ENCODE measurements at places on chromosomes 6 and 20. TPM values are rescaled to one million over a fixed set of nuclear protein-coding genes. Genes with fewer than 3 reads are reported as not detected.

GRCh38 chr20:31595654-31596411 lies 9.3 kb upstream of the ID1 start:
- peak; percentile 95 for DNase-seq

GRCh38 chr20:34806255-34806654 lies 19.2 kb downstream of the NCOA6 start:
- DNase-seq: no peak

GRCh38 chr20:11170565-11170964 lies 496.8 kb upstream of the JAG1 start:
- DNase-seq: no peak

Gene OR14J1
- not detected for polyA plus RNA-seq

- DNase-seq: no peak
Observed at GRCh38 chr6:137349856-137350830, 131.0 kb upstream of the IFNGR1 start.

Gene BMP5
- polyA plus RNA-seq: 0.04 TPM

- DNase-seq: no peak
Observed at GRCh38 chr20:60540591-60540990, 582.4 kb downstream of the CDH26 start.

Gene TMEM14C
- polyA plus RNA-seq: 152 TPM

GRCh38 chr20:61875221-61875885 lies 190.3 kb downstream of the TAF4 start:
- no peak for DNase-seq

- DNase-seq: peak; percentile 54
Observed at GRCh38 chr6:130322673-130323268, 43.0 kb upstream of the TMEM200A start.

GRCh38 chr6:31900917-31901414 lies 920 bp downstream of the ZBTB12 start:
- no peak for DNase-seq
